ENCODE measurements at places on chromosomes 6 and 20. TPM values are rescaled to one million over a fixed set of nuclear protein-coding genes. Genes with fewer than 3 reads are reported as not detected.

THBS2 gene
- not detected for total RNA-seq

RGS17 gene
- total RNA-seq: 3.2 TPM

SPO11 gene
- total RNA-seq: not detected

MYBL2 gene
- 66.0 TPM for total RNA-seq

RIPOR3 gene
- 0.08 TPM for total RNA-seq

LY86 gene
- not detected for total RNA-seq

RFX6 gene
- total RNA-seq: not detected

HSPA1L gene
- total RNA-seq: 1.4 TPM

SUN5 gene
- not detected for total RNA-seq

GMPR gene
- total RNA-seq: 3.8 TPM

PACSIN1 gene
- total RNA-seq: not detected

FAM162B gene
- total RNA-seq: not detected

PROKR2 gene
- total RNA-seq: not detected

PSORS1C1 gene
- total RNA-seq: 3.7 TPM

LY6G6C gene
- 0.42 TPM for total RNA-seq

BTN2A1 gene
- total RNA-seq: 20.7 TPM

SIRPB2 gene
- total RNA-seq: not detected

ABHD16B gene
- total RNA-seq: not detected

KIF6 gene
- 0.11 TPM for total RNA-seq

Measured in A549 treated with ZK216348 at 1 μM for 4 hours (cell line).